ENCODE measurements at places on chromosomes 3 and 15.

DNA sequence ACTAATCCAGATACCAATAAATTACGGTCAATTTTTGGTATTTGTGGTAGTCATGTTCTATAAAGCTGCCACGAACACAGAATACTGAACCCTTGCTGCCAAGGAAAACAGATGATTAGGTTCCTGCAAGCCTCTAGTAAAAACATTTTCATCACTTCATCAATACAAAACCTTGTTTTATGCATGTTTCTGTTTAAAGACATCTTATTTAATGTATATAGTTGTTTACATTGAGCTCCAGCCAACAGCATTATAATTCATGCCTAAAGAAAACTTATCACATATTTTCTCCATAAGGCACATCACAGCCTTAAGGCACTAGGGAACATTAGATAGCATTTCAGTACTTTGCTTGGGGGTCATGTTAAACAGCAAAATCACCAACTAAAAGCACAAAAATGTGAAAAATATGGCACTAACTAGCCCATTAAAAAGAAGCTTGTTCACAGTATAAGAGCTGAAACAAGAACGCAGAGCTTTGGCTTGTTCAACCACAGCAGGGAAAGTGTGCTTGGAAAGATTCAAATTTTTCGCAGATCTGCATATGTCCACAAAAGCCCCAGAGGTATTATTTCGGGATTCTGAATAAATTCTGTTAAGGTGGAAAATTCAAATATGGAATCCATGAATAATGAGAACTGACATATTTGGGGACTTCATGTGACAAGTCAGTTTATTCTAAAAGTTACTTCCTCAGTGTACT lies 27.7 kb downstream of the POLQ start:
- DNase-seq: no peak

GRCh38 chr3:184713040-184713355 lies 1.1 kb upstream of the MAGEF1 start:
- no peak for DNase-seq

GRCh38 chr3:144777906-144778305 lies 806.3 kb downstream of the DIPK2A start:
- no peak for DNase-seq

DNA sequence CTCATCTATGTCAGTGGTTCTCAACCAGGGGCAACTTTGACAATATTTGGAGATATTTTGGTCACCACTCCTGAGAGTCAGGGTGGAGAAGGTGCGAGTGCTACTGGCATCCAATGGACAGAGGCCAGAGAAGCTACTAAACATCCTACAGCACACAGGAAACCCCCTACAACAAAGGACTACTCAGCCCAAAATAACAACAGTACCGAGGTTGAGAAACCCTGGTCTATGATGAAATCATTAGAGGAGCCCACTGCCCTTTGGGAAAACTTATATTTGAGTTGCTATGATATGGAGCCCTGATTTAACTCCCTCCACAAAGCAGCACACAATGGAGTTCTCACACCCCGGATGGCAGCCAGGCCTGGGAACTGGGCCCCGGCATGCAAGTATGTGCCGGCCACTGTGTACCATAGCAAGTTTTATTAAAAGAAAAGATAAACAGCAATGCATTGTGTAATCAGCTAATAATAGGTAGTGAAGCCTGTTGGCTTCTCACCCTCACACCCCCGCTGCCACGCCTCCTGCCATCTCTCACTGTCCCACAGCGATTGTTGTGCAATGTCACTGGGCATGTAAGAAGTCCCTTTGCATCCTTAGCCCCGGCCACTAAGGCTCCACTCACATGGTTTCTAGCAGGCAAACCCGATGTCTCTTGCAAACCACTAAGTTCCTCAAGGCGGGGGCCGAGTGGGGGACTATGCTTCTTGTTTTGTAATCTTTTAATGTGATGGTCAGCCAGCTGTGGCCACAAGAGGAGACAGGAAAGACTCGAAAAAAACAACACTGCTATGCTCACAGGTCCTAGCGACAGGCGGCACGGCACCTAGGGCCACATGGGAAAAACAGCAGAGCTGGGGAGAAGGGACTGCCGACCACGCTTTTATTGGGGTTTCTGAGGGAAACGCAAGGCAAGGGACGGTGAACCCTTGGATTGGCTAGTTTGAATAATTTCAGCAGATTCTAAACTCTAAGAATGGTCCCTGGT lies 110.0 kb downstream of the AQP9 start:
- no peak for DNase-seq

GRCh38 chr3:190676481-190676880 lies 162.6 kb downstream of the IL1RAP start:
- DNase-seq: no peak

- no peak for DNase-seq
These were observed 142.4 kb upstream of the TLE3 start for GRCh38 chr15:70240082-70240481.

DNA sequence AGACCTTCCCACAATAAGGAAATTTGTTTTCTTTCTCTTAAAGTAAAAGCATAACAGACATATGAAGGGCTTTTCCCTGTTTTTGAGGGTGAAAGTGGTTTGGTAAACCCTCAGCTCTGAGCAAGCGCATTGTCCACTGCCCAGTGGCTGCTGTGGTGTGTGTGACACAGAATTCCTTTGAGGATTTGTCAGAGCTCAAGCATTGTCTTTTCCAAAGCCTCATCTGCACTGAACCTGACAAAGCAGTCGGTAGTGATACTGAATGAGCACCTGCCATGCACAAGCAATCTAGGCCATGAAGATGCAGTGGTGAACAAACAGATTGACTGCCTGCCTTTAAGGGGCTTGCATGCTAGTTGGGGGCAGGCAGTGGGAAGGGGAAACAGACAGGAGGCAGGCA lies 128.3 kb downstream of the PLCL2 start:
- no peak for DNase-seq

DNA sequence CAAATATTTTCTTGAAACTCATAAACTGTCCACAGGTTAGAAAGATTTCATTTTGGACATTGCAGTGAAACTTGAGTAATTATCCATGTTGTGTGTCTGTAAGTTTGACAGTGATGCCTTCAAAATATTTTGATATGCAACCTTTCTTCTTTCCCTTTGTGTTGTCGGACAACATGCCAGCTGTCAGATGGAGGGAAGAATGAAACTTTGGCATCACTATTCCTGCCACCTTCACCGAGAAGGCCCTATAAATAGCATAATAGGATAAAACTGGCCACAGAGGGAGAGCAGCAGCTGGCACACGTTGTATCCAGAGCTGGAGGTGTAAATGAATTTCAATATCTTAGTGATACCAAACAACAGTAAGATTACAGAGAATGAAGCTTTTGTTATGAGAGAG lies 436.7 kb upstream of the CFAP20DC start:
- DNase-seq: no peak

- DNase-seq: no peak
These were observed 315.1 kb upstream of the PROK2 start for GRCh38 chr3:72100080-72100511.

GRCh38 chr3:108225221-108225620 lies 3.0 kb upstream of the IFT57 start:
- DNase-seq: no peak

- no peak for DNase-seq
These were observed 389 bp upstream of the CCNB2 start for GRCh38 chr15:59104602-59104911.

- no peak for DNase-seq
These were observed 73.0 kb upstream of the PCSK6 start for GRCh38 chr15:101562428-101563059.

DNA sequence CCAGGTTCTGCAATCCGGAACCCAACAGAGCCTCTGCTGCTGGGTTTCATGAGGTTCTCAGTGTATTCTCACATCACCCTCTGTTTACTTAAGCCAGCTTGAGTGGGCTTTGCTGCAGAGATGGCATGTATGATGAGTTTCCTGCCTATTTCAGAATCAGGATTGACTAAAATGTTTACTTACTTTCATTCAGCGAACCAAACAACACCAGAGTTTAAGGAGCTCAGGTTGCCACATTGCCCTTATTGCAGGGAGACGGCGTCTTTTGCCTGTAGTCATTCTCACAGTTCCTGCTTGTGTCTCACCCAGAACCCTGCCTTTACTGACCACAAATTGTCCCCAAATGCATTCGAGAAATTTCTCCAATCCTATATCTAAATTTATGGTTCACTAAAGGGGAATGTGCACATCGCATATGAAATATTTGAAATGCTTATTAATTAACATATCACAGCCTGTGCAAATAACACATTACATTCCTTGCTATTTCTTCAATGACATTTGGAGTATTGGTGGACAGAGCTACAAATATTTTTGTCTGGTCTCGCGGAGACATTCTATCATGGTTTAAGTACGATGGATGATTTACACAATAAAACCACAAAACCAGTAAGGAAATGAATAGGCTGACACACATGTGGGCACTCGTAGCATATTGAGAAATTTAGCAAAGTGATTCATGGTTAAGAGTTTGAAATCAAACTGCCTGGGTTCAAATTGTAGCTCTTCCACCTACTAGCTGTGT lies 377.2 kb upstream of the CFAP20DC start:
- DNase-seq: no peak

GRCh38 chr15:34793901-34794300 lies 1.4 kb downstream of the ACTC1 start:
- DNase-seq: no peak

DNA sequence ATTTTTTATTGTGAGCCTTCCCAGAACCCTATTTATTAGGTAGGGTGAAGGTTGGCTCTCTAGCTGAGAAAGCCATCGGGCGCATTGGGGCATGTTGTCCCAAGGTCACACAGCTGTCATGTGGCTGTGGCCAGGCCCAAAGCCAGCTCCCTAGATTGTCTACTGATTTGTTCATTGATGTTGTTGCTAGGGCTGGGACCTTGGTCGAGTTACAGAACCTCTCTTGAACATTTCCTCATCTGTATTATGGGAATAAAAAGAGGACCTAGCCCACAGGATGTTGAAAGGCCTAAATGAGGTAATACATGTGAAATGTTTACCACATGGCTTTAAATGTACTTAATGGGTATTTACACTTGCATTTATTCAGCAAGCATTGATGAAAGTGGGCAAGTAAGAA lies 252.5 kb downstream of the SUCLG2 start:
- no peak for DNase-seq

GRCh38 chr3:124450366-124450765 lies 279.9 kb upstream of the UMPS start:
- DNase-seq: no peak

GRCh38 chr3:101166150-101166549 lies 154.2 kb downstream of the IMPG2 start:
- no peak for DNase-seq

DNA sequence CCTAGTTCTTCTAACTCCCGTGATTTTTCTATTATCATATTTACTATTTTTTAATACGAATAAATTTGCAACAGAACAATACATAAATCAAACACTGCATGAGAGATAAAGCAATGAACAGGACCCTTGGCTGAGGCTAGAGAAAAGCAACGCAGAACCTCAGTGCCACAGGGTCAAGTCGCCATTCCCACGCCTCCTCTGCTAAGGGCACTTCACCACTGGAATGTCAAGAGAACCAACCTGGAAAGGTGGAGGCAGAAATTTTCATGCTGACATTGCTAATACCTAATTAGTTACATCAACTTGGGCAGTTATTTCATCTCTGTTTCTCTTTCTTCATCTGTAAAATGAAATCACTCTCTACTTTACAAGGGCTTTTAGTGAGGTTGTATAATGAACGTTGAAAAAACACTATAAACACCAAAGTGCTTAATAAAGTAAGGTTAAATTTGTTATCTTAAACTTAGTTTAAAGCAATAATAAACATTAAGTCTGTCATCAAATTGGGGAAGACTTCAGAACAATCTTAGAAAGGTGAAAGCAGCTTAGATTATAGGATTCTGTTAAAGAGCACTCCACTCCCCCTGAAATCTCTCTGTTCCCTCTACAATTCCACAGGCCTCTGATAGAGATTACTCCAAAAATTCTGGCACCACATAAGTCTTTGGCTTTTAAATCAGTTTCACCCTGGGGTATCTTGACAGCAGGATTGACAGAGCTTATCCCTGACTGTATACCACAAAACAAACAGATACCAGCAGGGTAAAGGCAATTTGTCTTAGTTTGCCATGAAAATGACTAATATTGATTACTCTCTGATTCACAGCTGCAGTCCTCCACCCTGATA lies 41.9 kb downstream of the PLCH1 start:
- no peak for DNase-seq

DNA sequence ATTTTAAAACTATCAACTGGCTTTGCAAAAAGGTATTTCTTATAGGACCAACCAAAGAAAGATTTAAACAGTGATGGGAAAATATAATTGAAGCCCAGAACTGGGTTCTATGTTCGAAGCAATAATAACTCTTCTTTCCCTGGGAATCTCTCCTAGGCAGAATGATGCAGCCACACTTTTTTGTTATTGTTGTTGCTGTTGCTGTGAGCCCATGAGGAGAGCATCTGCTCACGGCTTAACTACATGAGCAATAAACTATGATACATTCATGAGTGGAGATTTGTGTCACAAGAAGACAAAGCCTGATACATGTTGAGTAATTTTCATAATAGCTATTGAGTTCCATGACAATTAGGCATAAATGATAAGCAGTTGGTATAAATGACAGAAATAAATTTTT lies 80.5 kb downstream of the CRTC3 start:
- no peak for DNase-seq

- no peak for DNase-seq
These were observed 306.5 kb upstream of the SLITRK3 start for GRCh38 chr3:165502707-165503106.

- DNase-seq: no peak
These were observed 339.4 kb upstream of the CBLB start for GRCh38 chr3:106208251-106208650.

DNA sequence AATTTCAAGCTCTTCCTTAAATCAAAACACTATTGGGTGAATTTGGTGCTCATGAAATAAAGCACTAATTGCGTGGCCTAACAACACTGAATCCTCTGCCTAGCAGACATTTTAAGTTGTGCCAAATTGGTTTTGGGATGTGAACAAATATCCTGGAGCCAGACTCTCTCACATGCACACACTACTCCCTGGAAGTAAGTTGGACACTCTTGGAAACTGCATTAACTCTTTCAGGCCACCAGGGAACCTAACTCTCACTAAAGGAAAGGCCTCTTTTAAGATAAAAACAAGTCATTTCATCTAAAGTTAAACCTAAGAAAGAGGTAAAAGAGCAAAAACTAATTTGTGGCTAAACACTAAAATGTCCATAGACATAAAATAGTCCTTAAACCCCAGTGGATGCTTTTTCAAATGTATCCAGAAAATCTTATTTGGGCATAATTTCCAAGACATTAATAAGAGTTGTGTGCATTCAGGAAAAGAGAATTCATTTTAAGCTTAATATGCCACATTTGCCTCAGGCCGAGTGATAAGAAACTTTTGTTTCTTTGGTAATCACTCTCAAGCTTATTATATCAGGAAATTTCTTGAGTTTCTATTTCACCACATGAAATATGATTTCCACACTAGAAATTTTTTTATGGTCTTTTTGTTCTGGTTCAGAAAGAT lies 61.8 kb downstream of the ZBTB20 start:
- DNase-seq: no peak

Measured in stimulated activated CD8-positive, alpha-beta memory T cell treated with anti-CD3 and anti-CD28 coated beads, Interleukin-12 subunit alpha, Interleukin-12 subunit beta, amount 100 ng/mL, for 1 hour (primary cell).